ENCODE measurements at places on chromosomes 7 and 10.

DNA sequence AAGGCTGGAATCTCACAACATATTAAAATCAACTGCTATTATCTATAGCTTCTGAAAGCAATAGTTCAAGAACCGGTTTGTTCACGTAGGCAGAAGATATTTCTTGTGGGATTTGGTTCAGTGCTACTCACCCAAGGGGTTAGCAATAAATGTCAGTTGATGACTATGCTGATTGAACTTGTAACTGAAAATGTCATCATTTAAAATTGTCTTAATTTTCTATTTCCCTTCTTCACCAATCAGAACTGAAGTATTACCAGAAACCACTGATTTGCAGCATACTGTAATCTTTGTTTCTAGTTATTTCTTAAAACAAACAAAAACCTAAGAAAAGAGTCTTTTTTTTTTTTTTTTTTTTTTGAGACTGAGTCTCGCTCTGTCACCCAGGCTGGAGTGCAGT is 46.1 kb downstream of the CPEB3 start:
- DNase-seq = no peak

DNA sequence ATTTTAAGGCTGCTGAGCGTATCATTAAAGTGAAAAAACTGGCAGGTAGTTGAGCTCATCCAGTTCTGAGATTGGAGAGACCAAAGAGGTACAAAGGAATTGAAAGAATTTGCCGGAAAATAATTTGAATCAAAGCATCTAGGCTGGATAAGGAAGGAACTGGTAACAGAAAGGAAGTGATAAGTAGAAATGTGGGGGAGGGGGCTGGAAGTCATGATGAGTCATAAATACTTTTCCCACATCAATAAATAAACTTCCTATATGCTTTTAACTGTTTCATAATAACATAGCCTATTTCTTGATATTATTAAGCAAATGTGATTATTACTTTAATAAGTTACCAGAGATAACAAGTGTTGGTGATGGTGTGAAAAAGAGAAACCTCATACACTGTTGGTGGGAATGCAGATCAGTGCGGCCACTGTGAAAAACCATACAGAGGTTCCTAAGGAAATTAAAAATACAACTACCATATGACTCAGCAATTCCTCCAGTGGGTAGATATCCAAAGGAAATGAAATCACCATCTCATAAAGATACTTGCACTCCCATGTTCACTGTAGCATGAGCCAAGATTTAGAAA is 27.0 kb downstream of the ZNF438 start:
- peak; percentile 82 for DNase-seq

GRCh38 chr10:100656454-100656853 is 88.9 kb upstream of the PAX2 start:
- peak; percentile 55 for DNase-seq

DNA sequence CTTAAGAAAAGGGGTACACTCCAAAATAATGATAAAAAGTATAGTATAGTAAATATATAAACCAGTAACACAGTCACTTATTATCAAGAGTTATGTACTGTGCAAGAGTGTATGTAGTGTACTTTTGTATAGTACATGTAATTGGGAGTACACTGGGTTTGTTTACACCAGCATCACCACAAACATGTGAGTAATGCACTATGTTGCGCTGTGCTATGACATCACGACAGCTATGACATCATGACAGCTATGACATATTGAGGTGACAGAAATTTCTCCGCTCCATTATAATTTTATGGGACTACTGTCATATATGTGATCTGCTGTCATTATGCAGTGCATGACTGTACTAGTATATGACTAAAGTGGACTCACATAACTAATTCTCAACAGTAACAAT is 84.6 kb downstream of the KMT2C start:
- DNase-seq = no peak

DNA sequence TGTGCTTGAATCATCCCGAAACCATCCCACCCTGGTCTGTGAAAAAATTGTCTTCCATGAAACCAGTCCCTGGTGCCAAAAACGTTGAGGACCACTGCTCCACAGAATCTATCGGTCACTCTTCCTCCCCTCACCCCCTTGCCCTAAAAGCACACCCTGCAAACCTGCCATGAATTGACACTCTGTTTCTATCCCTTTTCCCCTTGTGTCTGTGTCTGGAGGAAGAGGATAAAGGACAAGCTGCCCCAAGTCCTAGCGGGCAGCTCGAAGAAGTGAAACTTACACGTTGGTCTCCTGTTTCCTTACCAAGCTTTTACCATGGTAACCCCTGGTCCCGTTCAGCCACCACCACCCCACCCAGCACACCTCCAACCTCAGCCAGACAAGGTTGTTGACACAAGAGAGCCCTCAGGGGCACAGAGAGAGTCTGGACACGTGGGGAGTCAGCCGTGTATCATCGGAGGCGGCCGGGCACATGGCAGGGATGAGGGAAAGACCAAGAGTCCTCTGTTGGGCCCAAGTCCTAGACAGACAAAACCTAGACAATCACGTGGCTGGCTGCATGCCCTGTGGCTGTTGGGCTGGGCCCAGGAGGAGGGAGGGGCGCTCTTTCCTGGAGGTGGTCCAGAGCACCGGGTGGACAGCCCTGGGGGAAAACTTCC is 784 bp upstream of the SERPINE1 start:
- no peak for DNase-seq

GRCh38 chr10:119290301-119291048 is 83.1 kb downstream of the GRK5 start:
- no peak for DNase-seq

- DNase-seq = no peak
These were observed 325.5 kb downstream of the LHFPL3 start for GRCh38 chr7:104653825-104654401.

DNA sequence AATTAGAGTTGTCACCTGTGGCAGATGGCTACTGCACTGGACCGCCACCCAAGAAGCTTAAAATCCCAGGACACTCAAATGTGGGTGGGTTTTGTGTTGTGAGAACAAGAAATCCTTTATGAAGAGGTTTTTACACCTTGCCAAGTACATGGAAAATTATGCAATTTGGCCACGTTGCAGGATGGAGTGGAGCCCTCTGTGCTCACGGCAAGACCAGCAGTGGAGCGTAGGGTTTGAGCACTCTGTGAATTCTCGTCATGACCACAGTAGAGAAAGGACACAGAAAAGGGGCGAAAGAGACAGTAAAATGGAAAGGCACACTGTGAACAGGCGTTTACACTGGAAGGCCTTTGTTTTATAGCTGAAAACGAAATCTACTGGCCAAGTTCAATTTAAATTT is 222.6 kb downstream of the ADARB2 start:
- DNase-seq = no peak

GRCh38 chr7:107995184-107996071 is 7.5 kb downstream of the LAMB1 start:
- DNase-seq = no peak

- no peak for DNase-seq
These were observed 318.6 kb downstream of the PTPRN2 start for GRCh38 chr7:158268816-158269535.

- peak; percentile 53 for DNase-seq
These were observed 218.5 kb upstream of the MKLN1 start for GRCh38 chr7:131109011-131109758.

GRCh38 chr7:85567983-85568382 is 381.1 kb upstream of the SEMA3D start:
- peak; percentile 26 for DNase-seq

- DNase-seq = no peak
These were observed 59.1 kb upstream of the PPP2R2D start for GRCh38 chr10:131841661-131842139.

- no peak for DNase-seq
These were observed 77.1 kb downstream of the ITGB8 start for GRCh38 chr7:20407585-20408466.

GRCh38 chr7:698515-699475 is 27.7 kb upstream of the DNAAF5 start:
- no peak for DNase-seq

- DNase-seq = no peak
These were observed 267.2 kb downstream of the GLRX3 start for GRCh38 chr10:130403153-130404075.

GRCh38 chr10:5532618-5533097 is 7.9 kb downstream of the CALML3 start:
- DNase-seq = no peak

DNA sequence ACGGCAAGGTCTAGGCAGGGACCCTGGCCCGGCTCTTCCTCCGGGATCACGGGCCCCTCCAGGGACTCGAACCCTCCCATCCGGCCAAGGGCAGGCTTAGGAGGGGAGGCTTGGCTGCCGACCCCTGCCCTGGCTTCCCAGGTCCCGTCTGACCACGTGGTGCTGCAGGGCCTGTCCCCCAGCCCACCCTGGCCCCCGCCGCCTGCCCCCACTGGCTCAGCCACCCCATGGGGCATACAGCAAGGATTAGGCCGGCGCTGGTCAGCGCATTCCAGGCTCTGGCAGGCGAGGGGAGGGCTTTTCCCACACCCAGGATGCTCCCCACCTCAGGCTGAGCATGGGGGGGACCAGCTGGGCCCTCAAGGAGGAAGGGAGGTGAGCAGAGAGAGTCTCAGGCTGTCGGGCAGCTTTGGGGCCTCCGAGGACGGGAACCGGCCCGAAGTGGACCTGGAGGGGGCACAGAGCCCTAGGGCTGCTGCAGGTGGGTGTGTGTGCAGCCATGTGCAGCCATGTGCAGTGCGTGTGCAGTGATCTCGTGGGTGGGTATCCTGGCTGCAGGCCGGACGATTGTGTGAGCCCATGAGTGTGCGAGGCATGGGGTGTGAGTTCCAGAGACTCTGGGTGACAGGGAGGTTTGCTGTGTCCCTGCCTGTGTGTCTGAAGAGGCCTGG is 713 bp upstream of the GRIFIN start:
- DNase-seq = no peak

DNA sequence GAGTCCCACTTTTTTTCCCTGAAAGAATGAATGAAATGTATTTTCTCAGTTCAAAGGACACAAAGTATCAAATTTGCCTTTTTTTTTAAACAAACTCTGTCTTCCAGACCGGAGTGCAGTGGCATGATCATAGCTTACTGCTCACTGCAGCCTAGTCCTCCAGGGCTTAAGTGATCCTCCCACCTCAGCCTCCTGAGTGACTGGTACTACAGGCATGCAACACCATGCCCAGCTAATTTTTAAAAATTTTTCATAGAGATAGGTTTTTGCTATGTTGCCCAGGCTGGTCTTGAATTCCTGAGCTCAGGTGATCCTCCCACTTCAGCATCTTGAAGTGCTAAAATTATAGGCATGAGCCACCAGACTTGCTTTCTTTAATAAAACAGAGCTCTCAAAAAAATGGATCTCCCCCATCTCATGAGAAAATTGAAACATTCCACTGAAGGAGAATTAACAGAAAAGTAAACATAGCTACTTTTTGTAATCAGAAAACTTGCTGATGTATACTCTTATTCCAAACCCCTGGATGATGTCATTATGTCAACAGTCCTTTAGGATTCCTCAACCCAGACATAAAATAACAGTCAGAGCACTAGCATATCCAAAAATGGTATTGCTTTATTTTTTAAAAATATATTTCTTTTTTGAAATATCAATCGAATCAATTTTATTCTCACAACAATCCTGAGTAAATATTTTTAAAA is 12.3 kb upstream of the TRDMT1 start:
- peak; percentile 52 for DNase-seq

DNA sequence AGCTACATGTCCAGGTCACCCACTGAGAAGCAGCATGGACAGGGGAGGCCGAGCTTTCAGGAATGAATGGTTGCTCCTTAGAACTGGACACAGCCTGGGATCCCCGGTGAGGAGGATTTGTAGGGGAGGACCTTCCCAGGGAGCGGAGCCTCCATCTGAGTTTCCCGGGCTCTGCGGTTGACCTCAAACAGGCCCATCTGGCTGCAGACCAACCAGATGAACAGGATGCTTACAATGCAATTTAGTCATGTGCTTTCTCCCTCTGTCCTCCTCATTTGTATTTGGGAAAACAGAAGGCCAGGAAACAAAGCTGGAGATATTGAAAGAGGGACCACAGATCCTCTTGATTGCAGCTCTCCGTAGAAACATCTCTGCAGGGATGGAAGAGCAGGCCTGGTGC is 104.8 kb downstream of the EMX2 start:
- no peak for DNase-seq

GRCh38 chr10:6382081-6382480 is 179.3 kb downstream of the PFKFB3 start:
- DNase-seq = peak; percentile 78

- no peak for DNase-seq
These were observed 98.2 kb downstream of the PRPF18 start for GRCh38 chr10:13684806-13685482.

GRCh38 chr7:21070571-21071090 is 283.9 kb upstream of the SP8 start:
- no peak for DNase-seq

- DNase-seq = no peak
These were observed 7.7 kb upstream of the IKZF1 start for GRCh38 chr7:50296799-50297198.

- peak; percentile 67 for DNase-seq
These were observed 558 bp downstream of the VOPP1 start for GRCh38 chr7:55571511-55572377.

GRCh38 chr7:152677808-152678670 is 2.1 kb upstream of the XRCC2 start:
- peak; percentile 18 for DNase-seq

DNA sequence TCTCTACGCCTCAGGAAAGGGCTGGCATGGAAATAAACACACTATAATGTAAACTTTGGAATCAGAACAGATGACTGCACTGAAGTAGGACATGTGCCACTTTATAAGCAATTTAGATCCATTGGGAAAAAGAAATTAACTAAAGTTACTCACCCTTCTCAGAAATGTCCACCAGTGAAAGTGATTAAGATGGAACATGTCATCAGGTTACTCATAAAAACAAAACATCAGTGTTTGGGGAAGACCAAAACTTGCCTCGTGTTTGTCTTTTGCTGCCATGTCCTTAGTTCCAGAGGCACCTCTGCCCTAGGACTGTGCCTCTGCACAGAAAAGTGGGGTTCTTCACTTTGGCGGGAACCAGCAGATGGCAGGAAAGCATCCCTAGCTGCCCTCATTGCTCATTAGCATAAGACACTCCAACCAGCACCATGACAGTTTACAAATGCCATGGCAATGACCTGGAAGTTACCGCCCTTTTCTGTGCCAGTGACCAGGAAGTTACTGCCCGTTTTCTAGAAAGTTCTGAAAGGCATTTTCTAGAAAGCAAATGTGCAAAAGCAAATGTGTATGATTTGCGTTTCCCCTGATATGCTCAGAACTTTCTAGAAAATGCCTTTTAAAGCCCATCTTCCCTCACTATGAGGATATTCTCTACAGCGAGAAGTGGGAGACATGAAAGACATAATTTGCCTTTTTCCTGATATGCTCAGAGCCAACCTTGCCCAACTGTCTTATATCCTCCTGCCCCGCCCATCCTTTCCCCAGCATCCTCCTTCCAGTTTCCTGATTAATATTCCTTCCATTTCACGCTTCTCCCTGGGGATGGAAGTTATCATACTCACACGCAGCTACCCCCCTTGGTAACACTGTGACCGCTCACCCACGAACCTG is 258.2 kb downstream of the USP6NL start:
- peak; percentile 66 for DNase-seq

DNA sequence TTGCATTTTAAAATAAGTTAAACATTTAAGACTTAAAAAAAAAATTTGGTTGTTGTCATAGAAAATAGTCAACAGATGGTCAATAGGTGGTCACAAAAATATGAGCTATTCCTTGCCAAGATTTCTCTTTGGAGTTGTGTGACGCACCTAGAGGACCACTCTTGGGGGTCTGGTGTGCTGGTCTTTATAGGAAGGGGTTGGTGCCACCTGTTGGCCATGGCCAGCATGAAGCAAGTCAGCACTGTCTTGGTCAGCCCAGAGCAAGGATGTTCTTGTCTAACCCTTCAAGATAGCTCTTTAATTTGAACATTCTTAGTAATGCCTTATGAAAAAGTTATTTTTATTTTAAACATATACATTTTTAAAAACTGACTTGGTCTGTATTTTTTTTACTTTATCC is 267.9 kb upstream of the CNTNAP2 start:
- no peak for DNase-seq

- DNase-seq = no peak
These were observed 236.2 kb upstream of the PITRM1 start for GRCh38 chr10:3408603-3409365.
